Activated CD4-positive, alpha-beta memory T cell treated with anti-CD3 and anti-CD28 coated beads for 36 hours (primary cell): ENCODE measurements at places on chromosomes 4 and X. TPM values are rescaled to one million over a fixed set of nuclear protein-coding genes. Genes with fewer than 3 reads are reported as not detected.

GRCh38 chrX:153307276-153308178, 14.0 kb downstream of the PNMA6F start:
- no peak for DNase-seq

DNA sequence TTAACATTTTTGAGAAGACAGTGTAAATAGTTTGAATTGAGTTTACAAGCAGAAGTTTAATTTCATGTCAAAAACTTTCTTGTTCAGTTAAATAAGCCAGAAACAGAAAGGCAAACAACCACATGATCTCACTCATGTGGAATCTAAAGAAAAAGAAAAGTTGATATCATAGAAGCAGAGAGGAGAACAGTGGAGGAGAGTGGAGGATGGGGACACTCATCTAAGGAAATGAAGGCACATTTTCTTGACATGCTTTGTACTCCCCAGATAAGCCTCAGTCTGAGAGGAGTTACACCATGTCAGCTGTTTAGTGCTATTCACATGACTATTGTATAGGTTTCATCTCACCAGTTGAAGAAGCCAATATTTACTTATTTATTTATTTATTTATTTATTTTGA, 13.5 kb downstream of the SNCA start:
- DNase-seq = no peak

DNA sequence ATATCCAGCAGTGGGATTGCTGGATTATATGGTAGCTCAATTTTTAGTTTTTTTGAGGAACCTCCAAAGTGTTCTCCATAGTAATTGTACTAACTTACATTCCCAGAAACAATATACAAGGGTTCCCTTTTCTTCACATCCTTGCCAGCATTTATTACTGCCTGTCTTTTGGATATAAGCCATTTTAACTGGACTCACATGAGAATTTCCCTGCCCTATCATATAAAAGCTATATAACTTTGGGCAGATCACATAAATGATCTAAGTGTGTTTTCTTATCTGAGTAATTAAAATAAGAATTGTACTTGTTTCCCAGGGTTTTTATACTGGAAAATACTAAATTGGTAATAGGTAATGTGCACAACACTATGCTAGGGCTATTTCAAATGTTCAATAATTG, 25.4 kb downstream of the APOOL start:
- no peak for DNase-seq

DNA sequence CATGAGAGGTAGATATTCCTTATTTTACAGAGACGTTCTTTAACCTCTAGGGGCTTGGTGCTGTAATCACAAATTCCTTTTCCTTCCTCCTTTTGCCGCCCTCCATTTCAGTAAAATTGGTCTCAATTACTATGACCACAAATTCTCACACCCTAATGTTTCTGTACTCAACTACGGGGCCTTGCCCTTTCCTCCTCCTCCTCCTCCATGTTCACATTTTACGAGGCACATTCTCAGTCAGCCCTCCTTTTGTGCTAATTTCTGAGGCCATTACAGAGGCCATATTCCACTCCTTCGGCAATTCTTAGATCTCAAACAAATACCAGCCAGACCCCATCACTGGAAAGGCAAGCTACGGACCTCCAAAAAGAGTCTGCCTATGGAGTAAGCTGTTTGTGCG, 92.1 kb downstream of the SH3KBP1 start:
- no peak for DNase-seq

Gene PSAPL1
- not detected for total RNA-seq

Gene SOWAHB
- total RNA-seq = not detected

Gene TRIM60
- not detected for total RNA-seq

- no peak for DNase-seq
These were observed 1973.6 kb upstream of the AGA start for GRCh38 chr4:179415847-179416223.

Gene SPRY1
- total RNA-seq = 14.0 TPM

- no peak for DNase-seq
These were observed 488.9 kb upstream of the FAT1 start for GRCh38 chr4:187212446-187213080.

Gene FAAH2
- 10.3 TPM for total RNA-seq

GRCh38 chrX:65035446-65035770, 59.2 kb upstream of the ZC4H2 start:
- no peak for DNase-seq

DNA sequence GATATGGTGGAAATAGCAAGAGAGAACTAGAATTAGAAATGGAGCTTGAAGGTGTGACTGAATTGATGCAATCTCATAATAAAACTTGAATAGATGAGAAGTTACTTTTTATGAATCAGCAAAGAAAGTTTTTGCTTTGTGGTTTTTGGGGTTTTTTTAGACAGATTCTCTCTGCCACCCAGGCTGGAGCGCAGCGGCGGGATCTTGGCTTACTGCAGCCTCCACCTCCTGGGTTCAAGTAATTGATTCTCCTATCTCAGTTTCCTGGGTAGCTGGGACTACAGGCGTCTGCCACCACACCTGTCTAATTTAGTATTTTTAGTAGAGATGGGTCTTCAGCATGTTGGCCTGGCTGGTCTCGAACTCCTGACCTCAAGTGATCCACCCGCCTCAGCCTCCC, 23.7 kb upstream of the NEIL3 start:
- no peak for DNase-seq
